SJCRH30 (cell line): ENCODE measurements at places on chromosomes 5 and 9. TPM values are rescaled to one million over a fixed set of nuclear protein-coding genes. Genes with fewer than 3 reads are reported as not detected.

The LECT2 gene
- total RNA-seq, result not detected in 2 replicates

The OBP2B gene
- not detected in 2 replicates for total RNA-seq

The C1QTNF3 gene
- total RNA-seq, result 16.1 and 16.9 TPM in 2 replicates

The SEMA6A gene
- total RNA-seq, result 53.5 and 63.2 TPM in 2 replicates

DNA sequence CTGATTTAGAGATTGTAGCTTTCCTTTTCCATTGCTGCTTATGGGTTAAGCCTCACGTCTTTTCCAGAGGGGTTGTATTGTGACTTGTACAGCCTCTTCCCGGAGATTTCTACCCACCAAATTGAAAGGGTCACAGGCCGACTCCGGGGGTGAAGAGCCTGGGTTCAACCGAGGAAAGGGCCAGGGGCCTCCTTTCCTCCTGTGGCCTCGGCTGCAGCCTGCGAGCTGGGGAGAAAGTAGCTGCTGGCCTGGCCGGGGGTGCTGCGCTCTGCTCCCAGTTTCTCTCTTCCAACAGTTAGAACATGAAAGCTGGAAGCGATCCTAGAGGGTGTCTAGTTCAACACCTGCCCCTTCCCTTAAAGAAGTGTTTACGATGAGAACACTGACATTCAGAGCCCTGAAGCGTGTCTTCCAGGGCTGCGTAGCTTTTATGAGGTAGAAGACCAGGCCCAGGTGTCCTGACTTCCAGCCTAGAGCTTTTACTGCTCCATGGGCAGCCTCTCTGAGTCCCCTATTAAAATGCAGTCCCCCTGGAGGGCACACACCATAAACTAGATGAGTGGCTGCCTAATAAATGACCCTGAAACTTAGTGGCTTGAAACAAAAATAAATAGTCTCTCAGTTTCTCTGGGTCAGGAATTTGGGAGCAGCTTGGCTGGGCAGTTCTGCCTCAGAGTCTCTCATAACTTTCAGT lies 56.9 kb downstream of the ACER2 start:
- DNase-seq, result no peak

The BAG1 gene
- 48.2 and 58.4 TPM in 2 replicates for total RNA-seq

The CTXN3 gene
- not detected in 2 replicates for total RNA-seq

DNA sequence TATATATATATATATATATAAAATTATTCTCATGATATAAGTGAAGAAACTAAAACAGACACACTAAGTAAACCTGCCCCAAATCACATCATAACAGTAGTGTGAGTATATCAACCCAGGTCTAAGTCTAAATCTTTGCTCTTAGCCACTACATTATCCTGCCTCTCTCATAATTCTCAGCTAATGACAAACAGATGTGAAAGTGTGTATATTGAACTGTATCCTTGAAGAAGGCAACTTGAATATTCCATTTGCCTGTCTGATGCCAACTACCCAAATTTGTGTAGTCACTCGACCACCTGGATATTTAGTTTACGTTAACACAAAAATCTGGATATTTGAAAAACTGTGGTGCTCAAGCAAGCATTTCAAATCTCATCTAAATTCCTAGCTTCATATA lies 97.4 kb downstream of the PPP2R2B start:
- DNase-seq, result no peak

DNA sequence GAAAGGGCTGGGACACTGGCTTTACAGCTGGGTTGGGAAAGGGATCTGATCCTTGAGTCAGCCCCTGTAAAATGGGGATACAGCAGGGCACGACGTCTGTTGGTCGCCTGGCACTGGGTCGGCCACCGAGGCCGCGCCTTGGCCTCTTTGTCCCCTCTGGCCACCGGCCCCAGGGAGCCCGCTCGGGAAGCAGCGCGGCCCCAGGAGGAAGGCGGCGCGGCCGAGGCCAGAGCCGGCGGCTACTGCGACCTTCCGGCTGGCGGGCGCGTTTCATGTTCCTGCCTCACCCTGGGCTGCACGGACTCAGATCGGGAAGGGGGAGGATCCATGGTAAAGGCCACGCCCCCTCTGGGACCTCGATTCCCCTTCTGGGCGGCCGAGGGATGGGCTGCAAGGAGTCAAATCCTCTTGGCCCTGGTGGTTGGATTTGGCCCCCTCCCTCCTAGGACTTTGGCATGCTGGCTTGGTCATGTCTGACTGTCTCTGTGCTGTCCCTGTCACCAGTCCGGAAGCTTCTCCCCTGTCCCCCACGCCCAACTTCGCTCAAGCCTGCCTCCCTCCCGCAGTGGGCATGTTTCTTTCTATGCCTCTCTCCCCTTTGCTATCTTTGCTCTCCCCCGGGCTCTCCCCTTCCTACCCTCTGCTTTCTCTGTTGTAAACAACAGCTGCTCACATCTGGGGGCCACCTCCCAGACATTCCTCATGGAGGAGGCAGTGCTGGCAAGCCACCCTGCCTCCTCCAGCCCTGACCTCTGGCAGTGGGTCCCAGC lies 25.8 kb downstream of the FPGS start:
- DNase-seq, result no peak

- DNase-seq, result no peak
Measured at GRCh38 chr5:132083071-132083678, 9.6 kb downstream of the CSF2 start.

DNA sequence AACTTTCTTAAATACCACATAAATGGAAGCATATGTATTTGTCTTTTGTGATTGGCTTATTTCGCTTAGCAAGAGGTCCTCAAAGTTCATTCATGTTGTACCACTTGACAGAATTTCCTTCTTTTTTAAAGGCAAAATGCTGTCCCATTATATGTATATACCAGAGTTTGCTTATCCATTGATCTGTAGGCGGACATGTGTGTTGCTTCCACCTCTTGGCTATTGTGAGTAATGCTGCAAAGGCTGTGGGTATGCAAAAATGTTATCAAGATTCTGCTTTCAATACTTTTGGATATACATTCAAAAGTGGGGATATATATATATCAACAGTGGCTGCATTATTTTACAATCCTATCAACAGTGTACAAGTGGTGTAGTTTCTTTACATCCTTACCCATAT lies 271.0 kb downstream of the PRR16 start:
- DNase-seq, result no peak

DNA sequence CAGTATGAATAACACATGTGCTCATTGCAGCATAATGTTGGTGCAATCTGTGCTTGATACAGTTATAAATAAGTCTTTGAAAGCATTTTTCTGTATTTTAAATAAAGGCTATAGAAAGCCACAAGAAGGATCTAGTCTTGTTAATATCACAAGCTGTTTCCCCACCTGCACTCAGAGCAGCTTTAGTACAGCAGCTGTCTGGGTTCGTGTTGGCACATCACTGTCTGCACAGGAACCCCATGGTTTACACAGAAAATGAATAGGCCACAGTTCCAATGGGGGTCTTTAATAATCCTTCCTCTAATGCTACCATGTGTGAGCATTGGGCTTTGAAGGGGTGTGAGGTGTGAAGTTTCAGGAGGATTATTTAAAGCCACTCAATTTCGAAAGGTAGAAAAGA lies 2269.7 kb downstream of the MAT2B start:
- no peak for DNase-seq

- no peak for DNase-seq
Measured at GRCh38 chr5:81898403-81898802, 73.4 kb upstream of the ATG10 start.

DNA sequence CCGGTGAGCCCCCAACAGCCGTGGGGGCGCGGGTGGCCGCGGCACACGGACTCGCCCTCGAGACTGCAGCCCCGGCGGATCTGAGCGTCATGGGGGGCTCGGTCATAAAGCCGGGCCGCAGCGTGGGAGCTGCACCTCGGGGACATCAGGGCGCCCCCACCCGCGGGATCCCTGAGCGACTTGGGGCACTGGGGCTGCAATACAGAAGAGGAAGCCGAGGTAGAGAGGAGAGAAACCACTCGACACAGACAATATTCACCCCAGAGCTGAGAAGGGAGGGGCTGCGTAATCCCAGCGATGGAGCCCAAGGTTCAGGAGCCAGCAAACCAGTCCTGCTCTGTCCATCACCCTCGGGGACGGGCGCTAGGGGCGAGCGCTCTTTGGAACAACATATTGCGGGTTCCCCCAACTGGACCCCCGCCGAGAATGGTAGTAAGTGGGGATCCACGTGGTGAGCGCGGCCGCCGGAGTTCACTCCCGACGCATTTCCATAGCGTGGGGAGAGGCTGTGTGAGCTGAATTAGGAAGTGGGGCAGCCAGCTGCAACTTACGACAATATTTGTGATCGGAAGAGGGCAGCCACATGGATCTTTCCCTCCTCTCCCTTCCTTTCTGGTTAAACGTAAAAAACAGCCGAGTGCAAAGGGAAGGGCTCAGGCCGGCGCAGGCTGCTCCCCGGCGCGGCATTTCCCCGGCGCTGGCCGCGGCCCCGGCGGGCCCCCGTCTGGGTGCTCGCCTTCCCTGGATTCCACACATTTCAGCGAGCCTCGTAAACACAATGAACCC lies 9.9 kb downstream of the PTCH1 start:
- peak; percentile 69 for DNase-seq

- no peak for DNase-seq
Measured at GRCh38 chr5:113378081-113378480, 56.7 kb downstream of the TSSK1B start.

- DNase-seq, result peak; percentile 91
Measured at GRCh38 chr9:127130661-127131538, 8.5 kb upstream of the ANGPTL2 start.

GRCh38 chr5:84382363-84383295 lies 2.1 kb downstream of the EDIL3 start:
- DNase-seq, result peak; percentile 89

The PCDHA11 gene
- not detected in 2 replicates for total RNA-seq

DNA sequence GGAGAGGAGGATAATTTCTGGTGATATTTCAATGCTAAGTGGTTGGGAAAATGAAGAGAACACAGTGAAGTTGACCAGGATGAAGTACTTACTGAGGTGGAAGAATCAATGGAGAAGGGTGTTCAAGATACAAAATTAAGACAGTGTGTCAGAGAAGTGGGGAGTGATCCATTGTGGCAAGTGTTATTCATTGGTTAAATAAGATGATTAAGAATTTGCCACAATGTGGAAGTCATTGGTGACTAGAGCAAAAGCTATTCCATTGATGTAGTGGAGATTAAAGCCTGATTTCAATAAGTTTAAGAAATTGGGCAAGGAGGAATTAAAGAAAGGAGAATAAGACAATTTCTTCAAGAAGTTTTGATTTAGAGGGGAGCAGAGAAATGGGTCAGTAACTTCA lies 118.9 kb downstream of the GHR start:
- no peak for DNase-seq

The ANKRD18B gene
- total RNA-seq, result 13.3 and 23.4 TPM in 2 replicates

DNA sequence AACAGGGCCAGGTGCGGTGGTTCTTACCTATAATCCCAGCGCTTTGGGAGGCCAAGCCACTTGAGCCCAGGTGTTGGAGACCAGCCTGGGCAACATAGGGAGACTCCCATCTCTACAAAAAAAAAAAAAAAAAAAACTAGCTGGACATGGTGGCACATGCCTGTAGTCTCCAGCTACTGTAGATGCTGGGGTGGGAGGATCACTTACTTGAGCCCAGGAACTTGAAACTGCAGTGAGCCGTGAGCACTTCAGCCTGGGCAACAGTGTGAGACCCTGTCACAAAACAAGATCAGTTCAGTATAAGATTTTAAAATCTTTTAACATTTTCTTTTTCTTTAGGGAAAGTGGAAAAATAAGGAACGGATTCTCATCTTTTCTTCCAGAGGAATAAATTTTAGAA lies 2.5 kb downstream of the BRIX1 start:
- DNase-seq, result no peak

GRCh38 chr9:106449336-106449927 lies 413.5 kb upstream of the ZNF462 start:
- DNase-seq, result peak; percentile 25

DNA sequence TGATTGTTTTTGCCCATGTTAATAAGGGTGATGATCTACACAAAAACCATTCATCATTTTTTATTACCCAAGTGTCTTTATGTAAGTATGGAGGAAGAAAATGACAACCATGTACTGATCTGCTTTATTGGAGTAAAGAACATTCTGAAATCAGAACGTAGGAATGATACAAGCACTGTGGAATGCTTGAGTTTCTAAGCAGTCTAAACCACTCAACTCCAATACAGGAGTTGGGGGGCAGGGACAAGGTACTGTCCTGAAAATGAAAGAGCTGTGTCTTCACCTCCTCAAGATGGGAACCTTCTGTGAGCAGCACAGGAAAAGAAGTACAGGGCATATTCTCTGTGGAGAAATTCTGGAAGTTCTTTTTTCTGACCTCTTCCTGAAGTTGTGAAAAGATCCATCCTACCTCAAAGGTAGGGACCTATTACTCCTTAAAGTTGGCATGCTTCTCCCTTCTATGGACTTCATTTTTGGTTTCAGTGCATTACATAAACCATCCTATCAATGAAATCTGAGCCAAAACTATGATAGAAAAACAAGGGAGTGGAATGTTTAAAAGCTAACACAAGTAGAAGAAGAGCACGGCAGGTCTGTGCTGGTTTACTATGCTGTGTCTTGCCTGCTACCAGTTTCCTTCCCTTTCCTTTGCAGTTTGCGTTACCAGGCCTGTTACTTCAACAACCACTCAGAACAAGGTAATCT lies 202.6 kb downstream of the SEMA5A start:
- no peak for DNase-seq

DNA sequence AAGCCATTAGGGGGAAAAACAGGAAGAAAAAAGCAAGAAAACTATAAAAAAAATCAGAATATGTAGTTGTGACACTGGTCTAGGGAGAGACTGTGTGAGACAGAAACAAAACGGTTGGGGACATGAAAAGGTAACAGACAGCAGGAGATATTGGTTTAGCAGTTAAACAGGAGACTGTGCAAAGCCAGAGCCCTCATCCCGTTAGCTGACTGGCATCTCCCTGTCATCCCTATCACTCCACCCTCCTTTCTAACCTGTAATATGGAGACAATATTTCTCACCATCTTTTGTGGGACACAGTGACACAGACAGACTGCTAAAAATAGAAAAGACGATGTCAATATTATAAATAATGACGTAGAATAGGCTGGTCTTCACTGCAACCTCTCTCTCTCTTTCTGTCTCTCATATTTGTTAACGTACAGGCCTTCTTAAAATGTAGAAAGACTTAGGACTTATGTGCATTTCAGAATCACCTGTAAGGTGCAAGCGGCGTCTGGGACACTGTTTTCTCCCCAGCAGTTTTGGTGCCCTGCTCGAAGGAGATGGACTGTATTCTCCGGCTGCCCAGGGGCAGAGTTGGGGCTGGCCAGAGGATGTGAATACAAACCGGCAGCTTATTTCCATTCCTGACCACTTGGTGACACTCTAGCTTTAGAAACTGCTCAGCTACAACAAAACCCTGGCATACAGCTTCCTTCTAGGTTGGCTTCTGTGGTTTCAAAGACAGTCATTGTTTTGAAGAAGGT lies 190.6 kb downstream of the MAT2B start:
- DNase-seq, result peak; percentile 12

DNA sequence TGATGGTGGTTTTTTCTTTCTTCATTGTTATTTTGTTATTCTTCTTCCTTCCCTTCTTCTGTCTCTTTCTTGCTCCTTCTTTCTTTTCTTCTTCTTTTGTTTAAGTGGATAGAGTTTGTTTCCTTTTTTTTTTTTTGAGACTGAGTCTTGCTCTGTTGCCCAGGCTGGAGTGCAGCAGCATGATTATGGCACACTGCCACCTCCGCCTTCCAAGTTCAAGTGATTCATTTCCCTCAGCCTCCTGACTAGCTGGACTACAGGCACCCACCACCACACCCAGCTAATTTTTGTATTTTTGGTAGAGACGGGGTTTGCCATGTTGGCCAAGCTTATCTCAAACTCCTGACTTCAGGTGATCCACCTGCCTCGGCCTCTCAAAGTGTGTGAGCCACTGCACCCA lies 40.3 kb downstream of the JAK2 start:
- DNase-seq, result no peak

- DNase-seq, result no peak
Measured at GRCh38 chr9:114294664-114295063, 28.2 kb upstream of the ORM1 start.

The SLC9A3 gene
- 2.4 and 2.5 TPM in 2 replicates for total RNA-seq
